ENCODE measurements at places on chromosomes 2 and 18. TPM values are rescaled to one million over a fixed set of nuclear protein-coding genes. Genes with fewer than 3 reads are reported as not detected.

Gene MYOM1
- 3.3 TPM for polyA plus RNA-seq

Gene SOX11
- 0.07 TPM for polyA plus RNA-seq

- no peaks in the 10 kb centered on the region for H3K27me3 ChIP-seq
- H3K36me3 ChIP-seq, result peaks cover 22% of the 10 kb centered on the region
- no peak for DNase-seq
- no peak overlapping the region for H3K4me3 ChIP-seq
- peaks cover 5% of the 10 kb centered on the region for H3K4me1 ChIP-seq
Measured at GRCh38 chr2:42602218-42602875, 33.9 kb downstream of the MTA3 start.

GRCh38 chr2:101025561-101025960 is 23.5 kb downstream of the RPL31 start:
- no peaks in the 10 kb centered on the region for H3K36me3 ChIP-seq
- H3K4me1 ChIP-seq, result no peaks in the 10 kb centered on the region
- H3K4me3 ChIP-seq, result no peak overlapping the region
- no peak overlapping the region for H3K27ac ChIP-seq

DNA sequence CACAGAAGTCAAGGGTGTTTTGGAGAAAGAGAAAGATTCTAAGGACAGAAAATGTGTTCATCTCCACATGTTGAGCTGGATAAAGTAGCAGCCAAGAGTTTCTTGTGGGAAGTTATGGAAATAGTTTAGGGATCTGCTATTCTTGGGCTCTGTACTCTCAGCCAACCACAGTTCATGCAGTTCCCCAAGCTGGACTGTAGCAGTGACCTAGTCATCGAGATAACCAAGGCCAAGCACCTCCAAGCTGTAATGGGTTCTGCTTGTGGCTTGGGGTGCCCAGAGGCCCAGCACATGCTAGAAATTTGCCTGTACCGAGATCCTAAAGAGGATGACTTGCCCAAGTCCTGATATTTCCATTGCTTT is 91.9 kb upstream of the RASGRP3 start:
- no peak for DNase-seq
- H3K36me3 ChIP-seq, result no peaks in the 10 kb centered on the region
- no peak overlapping the region for H3K27ac ChIP-seq
- no peaks in the 10 kb centered on the region for H3K27me3 ChIP-seq
- no peak overlapping the region for H3K4me3 ChIP-seq

Measured in thymus (tissue), 14 donors.